Activated CD8-positive, alpha-beta memory T cell treated with anti-CD3 and anti-CD28 coated beads for 36 hours (primary cell): ENCODE measurements at places on chromosomes 7 and 10. TPM values are rescaled to one million over a fixed set of nuclear protein-coding genes. Genes with fewer than 3 reads are reported as not detected.

Gene MIOS
- 53.6 TPM for total RNA-seq

Gene CAMK2G
- total RNA-seq: 15.8 TPM

Gene RAB19
- 6.3 TPM for total RNA-seq

Gene CLCN1
- not detected for total RNA-seq

Gene SLC16A12
- not detected for total RNA-seq

Gene STAM
- 24.2 TPM for total RNA-seq

Gene MRLN
- total RNA-seq: not detected
